ENCODE measurements at places on chromosomes 4 and X.

DNA sequence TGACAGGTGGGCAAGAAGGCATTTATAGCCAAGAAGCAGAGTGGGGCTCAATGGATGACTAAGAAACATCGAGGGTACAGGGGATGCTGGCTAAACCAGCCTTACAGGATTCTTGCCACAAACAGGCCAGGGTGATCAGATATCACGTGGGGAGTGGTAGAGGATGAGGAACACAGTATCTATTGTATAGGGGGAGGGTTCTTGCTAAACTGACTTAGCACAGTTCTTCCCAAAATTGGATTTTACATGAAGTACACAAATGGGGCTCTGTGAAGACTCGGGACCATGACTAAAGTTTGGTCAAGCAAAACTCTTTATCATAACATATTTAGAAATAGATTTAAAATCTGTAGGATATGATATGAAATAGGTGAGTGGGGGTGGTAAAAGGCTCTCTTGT, 144.0 kb upstream of the ATOH1 start:
- no peak for DNase-seq

DNA sequence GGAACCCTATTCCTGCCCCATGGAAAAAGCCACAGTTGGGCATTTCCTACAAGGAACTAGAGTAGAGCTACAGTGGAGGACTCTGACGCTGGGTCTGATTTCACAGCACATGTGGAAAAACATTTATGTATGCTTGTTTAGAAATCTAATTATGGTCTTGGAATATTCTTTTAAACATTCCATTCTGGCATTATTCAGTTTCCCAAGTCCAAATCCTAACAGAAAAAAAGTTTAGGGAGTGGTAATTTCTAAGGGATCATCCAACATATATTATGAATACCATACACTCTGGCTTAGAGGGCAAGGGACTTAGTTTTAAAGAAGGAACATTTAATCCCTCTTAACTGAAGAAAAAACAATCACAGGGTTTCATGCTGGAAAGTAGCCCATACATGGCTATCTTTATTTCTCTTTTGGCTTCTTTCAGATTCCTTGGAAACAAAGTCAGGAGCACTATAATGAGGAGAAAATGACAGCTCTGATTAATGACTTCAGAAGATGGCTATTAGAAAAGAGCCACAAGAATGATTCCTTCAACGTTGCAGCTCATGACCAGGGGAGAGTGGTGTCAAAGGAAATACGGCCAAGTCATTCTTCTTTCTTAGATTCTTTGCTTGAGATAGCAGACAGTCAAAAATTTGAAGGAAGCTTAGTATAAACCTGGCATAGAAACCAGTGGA, 56.1 kb downstream of the CNGA2 start:
- no peak for DNase-seq

GRCh38 chrX:130176354-130176776, 4.6 kb downstream of the RAB33A start:
- DNase-seq = no peak

DNA sequence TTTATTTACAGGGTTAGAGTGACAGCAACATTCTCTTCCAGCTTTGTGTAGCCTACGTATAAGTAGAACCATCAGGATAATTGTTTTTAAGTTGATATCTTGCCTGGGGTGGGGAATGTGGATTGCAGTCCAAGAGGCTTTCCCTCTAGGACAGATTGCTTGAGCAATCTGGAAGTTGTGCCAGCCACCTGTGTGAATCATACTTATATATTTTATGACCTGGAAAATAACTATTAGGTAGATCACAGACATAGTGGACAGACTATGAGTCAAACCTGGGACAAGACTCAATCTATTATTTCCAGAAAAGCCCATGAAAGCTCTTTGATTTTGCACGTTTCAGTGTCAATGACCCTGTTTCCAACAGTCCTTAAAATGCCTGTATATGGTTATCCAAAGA, 98.9 kb downstream of the TLL1 start:
- DNase-seq = no peak

DNA sequence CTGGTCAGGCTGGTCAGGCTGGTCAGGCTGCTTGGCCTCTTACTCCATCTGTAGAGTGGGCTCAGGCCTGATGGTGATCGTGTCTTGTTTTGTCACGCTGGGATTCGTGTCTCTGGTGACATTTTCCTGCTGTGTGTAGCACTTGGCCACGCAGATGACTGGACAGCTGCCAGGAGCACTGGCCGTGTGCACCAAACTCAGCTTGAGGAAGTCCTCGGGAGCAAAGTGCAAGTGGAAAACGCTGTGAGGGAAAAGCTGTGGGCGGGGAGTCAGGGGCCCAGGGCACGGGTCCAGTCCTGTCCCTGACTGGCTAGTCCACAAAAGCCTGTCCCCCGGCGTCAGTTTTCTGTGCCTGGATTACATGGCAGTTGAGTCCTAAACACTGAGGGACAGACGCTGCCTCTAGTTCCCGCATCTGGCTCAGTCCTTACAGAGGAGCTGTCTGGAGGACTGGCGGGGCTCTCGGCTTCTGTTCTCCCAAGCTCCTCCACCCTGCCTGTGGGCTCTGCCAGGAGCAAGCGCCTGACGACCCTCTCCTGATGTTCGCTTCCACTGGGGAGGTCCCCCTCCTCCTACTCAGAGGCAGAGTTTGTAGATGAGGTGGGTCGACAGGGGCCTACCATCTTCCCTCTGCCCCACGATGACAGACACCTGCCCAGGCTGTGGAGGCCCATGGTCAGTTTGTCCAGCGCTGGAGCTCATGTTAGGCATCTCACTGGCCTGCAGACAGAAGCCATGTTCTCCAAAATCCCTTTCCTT, 35.9 kb upstream of the GRPEL1 start:
- DNase-seq = no peak

- peak; percentile 61 for DNase-seq
Observed at GRCh38 chr4:113397114-113397701, 347.8 kb downstream of the ANK2 start.

DNA sequence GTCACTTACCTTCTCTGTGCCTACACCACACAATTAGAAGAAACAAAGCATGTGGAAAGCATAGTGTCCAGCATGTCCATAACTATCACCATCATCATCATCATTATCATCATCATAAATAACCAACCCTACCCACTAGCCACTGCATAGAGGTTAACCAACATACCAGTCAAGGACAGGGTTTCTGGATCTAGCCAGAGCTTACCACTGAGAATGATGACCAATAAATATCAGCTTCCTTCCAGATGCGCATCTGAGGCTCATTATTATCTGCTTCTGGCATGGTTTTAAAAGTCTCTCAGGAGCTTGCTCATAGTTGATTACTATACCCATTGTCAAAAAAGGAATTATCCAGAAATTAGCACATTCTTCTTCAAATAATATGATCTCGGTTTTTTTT, 25.5 kb upstream of the MYOZ2 start:
- DNase-seq = no peak

GRCh38 chrX:14832586-14832985, 40.3 kb downstream of the FANCB start:
- no peak for DNase-seq

DNA sequence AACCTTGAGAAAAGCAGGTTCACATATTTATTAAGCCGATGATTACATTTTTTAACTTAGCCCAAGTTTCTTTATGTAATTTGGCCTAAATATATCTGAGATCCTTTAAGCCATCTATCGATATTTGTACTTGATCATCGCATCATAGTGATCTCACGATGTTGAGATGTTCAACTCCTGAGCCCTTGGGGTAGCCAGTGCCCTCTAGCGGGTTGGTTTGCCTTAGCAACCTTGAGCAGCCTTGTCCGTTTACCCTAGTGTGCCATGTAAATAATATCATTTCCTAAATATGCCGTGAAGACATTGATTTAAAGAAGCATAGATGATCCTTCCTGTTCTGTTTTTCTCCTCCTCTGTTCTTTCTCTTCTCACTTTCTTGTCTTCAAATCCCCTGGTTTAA, 432.2 kb downstream of the RPA4 start:
- DNase-seq = no peak

GRCh38 chr4:185383451-185383850, 12.3 kb downstream of the LRP2BP start:
- DNase-seq = no peak

DNA sequence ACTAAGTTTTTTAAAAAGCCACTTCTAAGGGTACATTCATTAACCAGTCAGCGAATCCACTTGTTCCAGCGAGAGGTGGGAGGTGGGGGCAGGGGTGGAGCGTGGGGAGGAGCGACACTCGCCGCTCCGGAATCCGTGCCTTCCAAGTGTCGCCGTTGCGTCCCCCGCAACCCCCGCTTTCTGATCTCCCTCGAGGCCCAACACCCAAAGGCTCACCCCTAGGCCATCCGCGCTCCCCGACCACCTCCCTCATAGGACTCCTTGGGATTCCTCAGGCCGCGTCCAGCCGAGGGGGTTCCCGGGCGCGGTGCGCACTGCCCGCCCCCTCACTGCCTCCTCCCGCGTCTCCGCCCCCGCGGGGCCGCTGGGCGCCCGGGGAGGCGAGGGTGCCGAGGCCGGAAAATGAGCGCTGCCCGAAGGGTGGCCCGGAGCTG, 108.1 kb upstream of the STOX2 start:
- DNase-seq = no peak

DNA sequence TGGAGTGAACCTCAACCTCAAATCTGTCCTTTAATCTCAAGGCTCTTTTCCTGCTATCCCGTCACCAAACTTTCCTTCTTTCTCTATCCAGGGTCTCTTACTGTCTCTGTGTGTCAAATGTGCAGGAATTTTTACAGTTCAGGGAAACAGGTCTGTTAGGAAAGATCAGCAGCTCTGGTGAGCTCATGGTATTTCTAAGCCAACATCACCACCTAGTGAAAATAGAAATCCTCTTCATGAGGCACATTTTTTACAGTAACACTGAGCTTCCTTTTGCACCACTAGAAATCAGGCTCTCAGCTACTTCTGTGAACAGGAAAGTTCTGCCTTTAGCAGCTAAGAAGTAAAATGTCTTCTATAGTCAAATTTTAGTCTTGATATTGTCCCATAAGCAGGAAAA, 39.6 kb downstream of the NUDT11 start:
- DNase-seq = no peak

- DNase-seq = peak; percentile 87
Observed at GRCh38 chr4:3276986-3277385, 15.8 kb upstream of the RGS12 start.

GRCh38 chr4:98448908-98449307, 187.7 kb downstream of the RAP1GDS1 start:
- no peak for DNase-seq

DNA sequence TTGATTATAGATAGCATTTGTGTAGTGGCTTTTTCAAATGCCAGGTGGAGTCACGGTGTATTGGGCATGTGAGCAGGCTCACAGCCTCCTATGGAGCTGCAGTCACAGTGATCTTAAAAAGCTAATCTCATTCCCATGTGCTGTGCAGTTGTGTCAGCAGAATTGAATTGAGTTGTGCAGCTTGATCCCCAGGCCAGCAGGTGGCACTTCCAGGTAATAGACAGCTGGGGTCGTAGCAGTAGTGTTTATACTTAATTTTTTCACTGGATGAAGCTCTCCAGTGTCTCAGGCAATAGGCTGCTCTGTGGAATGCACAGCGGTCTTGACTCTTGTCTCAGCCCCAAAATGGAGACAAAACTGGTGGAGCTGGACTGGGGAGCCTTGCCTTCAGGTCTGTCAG, 1028.1 kb downstream of the SH3BGRL start:
- no peak for DNase-seq

- DNase-seq = peak; percentile 44
Observed at GRCh38 chrX:153649178-153649914, 2.3 kb downstream of the DUSP9 start.

GRCh38 chrX:69152417-69152841, 12.8 kb downstream of the PJA1 start:
- no peak for DNase-seq

DNA sequence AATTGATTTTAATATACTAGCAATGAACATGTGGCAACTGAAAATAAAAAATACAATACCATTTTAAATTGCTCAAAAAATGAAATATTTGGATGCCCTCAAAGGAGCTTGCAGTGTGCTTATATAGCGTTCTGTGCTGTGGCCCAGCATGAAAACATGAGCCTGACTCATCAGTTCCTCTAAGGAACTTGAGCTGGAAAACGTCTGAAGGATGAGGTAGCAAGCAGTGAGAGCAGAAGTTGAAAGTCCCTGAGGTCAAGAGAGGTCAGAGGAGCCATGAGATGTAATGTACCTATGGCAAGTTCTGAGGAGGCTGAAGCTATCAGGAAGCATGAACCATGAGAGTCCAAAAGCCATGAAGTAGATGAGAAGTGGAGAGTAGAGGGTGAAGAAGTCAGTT, 59.7 kb downstream of the HMGB3 start:
- no peak for DNase-seq

- DNase-seq = peak; percentile 60
Observed at GRCh38 chrX:40154853-40155588, 57.3 kb upstream of the BCOR start.

All from hepatic stellate cell (primary cell).